A549 treated with ZK216348 at 1 μM for 4 hours (cell line): ENCODE measurements at places on chromosomes 13 and 19. TPM values are rescaled to one million over a fixed set of nuclear protein-coding genes. Genes with fewer than 3 reads are reported as not detected.

The KLF16 gene
- 11.6 to 34.9 TPM (median 29.3 TPM) in 5 replicates for total RNA-seq

The RDH8 gene
- total RNA-seq = 0.31 to 0.40 TPM (median 0.36 TPM) in 4 of 5 replicates, not detected in the other

The TYROBP gene
- not detected in 5 replicates for total RNA-seq

The ZNF221 gene
- total RNA-seq = 0.31 to 1.1 TPM (median 0.65 TPM) in 5 replicates

The STOML3 gene
- total RNA-seq = not detected in 5 replicates

The U2AF1L4 gene
- total RNA-seq = 23.9 to 34.9 TPM (median 27.6 TPM) in 5 replicates
